ENCODE measurements at places on chromosomes 4 and X. TPM values are rescaled to one million over a fixed set of nuclear protein-coding genes. Genes with fewer than 3 reads are reported as not detected.

GRCh38 chr4:142406917-142407501 lies 439.1 kb downstream of the INPP4B start:
- DNase-seq, result no peak

DNA sequence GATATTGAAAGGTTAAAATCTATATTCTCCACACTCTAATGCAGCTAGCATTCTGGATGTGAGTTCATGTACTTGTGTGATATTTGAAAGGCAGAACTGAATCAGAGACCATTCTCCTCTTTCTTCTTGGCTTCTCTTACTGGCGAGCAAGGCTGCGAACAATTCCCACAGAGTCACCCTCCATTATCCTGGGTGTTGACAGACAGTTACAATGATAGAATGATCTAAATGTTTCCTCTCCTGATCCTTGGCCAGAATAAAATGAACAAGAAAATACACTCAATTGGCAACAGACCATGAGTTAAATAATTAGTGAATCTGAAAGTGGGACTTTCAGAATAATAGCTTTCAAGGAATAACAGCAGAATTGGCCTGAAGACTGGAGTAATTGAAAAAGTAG lies 342.8 kb downstream of the RAPGEF2 start:
- DNase-seq, result no peak

DNA sequence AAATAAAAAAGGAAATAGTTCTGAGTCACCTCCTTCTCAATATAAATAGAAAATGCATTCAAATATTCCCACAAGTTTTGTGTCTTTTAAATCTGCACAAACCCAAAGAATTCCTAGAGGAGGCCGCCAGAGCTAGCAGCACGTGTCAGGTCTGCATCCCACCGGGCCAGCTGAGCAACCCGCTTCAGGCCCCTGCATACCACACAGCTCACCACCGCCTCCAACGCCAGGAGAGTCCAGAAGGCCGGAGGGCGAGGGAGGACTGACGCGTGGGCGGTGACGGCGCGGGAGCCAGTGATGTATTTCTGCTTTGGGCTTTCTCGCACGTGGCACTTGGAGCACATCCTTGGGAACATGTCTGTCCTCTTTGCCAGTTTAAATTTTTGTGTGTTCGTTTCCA lies 61.9 kb upstream of the CLDN34 start:
- no peak for DNase-seq

DNA sequence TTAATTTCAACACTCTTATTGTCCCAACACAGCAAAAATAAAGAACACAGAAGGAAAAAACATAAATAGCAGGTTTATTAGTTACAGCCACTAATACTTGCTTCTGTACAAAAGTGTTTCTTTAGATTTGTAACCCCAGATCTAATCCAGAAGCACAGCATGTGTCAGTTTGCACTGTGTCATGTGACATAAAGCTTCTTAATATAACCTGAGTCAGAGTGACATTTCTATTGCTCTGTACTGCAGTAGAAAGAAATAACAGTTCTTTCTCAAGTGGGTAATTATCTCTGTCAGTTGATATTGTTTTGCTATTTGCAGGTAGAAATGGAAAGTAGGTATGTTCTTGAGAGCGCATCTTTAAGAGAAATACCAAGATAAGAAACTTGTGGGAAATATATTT lies 422.5 kb downstream of the ZIC3 start:
- no peak for DNase-seq

CSAG1 gene
- not detected for total RNA-seq
